ENCODE measurements at places on chromosomes 2 and 18.

- DNase-seq, result no peak
Observed at GRCh38 chr2:224395620-224396390, 6.1 kb downstream of the FAM124B start.

DNA sequence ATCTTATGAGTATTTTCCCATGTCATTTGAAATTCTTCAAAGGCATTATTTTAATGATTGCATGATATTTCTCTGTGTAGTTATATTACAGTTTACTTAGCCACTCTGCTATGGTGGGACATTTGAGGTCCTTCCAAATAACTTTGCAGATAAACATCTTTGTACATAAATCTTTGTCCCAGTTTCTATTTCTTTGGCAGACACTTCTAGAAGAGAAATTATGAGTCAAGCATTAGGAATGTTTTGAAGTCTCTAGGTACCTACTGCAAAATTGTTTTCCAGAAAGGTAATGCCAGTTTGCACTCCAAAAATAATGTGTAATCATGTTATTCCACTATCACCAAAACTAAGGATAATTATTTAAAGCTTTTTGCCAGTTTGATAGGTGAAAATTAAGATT lies 149.7 kb downstream of the EN1 start:
- no peak for DNase-seq

GRCh38 chr18:33356735-33357134 lies 83.8 kb downstream of the CCDC178 start:
- DNase-seq, result no peak

- no peak for DNase-seq
Observed at GRCh38 chr18:61419763-61420162, 86.5 kb downstream of the CDH20 start.

DNA sequence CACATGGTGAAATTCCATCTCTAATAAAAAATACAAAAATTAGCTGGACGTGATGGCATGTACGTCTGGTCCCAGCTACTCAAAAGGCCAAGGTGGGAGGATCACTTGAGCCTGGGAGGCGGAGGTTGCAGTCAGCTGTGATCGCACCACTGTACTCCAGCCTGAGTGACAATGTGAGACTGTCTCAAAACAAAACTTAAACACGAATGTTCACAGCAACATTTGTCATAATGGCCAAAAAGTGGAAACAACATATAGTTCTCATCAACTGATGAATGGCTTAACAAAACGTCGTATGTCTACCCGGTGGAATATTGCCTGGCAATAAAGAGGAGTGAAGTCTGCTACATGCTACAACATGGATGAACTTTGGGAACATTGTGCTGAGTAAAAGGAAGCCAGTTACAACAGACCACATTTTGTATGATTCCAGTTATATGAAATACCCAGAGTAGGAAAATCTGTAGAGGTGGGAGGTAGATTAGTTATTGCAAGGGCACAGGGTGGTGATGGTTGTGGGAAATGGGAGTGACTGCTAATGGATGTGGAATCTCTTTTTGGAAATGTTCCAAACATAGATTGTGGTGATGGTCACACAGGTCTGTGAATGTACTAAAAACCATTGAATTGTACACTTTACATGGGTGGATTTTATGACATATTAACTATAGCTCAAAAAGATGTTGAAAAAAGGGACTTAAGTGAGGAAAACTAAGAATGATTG lies 478.2 kb downstream of the PTPRM start:
- no peak for DNase-seq

DNA sequence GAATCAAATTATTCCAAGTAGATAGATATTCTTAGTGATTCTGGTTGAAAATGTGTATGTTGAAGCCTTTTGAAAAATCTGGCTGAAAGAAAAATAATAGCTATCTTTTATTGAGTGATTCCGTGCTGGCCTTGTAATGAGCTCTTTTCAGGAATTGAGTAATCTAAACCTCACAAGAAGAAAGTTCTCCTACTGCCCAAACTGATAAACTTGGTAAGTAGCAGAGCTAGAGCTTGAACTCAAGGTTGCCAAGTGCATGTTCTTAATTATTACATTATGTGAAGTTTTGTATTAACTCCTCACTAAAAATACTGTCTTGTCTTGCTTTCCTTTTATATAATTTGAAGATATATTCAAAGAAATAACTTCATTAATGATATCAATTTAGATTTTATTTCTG lies 1.6 kb upstream of the PPP1R1C start:
- no peak for DNase-seq

DNA sequence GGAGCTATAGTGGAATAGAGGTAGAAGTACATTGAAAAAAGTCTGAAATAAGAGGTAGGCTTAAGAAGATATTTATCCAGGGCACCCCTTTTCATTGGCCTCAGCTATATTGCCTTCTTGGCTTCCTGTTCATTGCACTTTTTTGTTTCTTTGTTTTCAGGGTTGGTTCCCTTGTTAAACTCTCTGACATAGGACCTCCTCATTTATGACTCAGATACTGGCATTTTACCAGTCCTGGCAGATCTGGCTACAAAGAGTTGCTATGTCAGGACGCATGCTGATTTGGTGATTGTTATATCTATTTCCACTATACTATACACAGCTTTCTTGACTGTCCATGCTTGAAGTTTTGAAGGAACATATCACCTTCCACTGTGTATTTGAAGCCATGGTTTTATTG lies 60.0 kb downstream of the GCA start:
- no peak for DNase-seq

DNA sequence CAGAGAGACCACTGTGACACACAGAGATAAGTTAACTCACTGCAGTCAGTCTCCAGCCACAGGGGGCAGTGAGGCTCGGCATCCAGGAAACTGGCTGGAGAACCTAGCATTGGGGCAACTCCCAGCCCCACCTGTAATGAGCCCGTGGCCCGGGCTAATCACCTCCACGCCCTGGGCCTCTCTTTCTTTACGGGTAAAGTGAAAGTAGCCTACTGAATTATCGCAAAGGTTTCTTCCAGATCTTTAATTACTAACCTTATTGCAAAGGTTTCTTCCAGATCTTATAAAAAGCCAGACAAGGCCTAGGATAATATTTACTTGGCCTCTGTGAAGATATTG lies 45.7 kb upstream of the ACAA2 start:
- DNase-seq, result no peak
